AG08395 (cell line): ENCODE measurements at places on chromosomes 11 and 22.

DNA sequence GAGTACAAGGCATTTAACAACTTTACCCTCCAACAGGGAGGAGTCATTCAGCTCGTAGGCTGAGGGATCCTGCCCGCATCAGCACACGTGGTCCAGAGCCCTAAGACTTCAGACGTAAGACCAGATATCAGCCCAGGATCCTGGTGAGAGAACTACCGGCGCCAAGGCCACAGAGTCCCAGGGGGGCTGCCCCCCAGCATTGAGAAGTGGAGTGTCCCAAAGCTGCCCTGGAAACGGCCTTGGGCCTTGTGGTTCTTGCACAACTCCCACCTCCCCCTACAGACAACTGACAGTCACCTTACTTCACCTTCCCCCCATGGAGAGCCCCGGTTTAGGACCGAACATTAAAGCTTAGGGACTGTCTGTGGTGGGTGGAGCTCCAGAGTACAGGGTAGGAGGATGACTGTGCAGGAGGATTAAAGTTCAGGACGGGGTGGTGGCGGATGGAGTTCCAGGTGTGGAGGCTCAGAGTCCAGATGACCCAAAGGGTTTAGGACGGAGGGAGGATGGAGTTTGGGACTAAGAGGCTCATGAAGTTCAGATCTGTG, 1.0 kb downstream of the C11orf91 start:
- DNase-seq = no peak

DNA sequence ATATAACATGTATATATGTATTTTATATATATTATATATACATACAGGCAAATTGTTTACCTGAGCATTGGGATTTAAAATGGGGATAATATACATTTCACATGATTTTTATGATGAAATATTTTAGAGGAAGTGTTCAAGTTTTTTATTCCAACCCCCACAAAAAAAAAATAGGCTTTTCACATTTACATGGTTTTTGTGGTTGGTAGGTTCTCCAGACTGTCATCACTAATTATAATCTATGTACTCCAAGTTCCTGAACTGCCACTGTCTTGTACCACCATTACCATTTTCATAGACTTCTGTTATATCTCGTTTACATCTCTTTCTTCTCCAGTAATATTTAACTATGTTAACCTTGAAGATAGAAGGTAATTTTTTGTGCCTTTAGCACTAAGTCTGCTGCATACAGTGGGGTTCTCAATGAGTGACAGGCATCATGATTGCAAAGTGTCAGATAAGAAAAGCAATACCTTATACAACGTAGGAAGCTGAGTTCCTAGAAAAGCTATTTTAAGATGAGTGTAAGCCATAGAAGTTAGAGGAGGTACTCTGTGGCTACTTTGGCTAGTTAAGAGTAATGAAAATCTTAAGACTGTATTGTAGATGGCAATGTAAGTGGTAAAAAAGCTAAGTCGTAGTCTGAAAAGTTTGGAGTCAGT, 5.2 kb downstream of the TMEM126A start:
- DNase-seq = no peak

- DNase-seq = no peak
Observed at GRCh38 chr22:49323751-49324415, 503.8 kb downstream of the BRD1 start.

DNA sequence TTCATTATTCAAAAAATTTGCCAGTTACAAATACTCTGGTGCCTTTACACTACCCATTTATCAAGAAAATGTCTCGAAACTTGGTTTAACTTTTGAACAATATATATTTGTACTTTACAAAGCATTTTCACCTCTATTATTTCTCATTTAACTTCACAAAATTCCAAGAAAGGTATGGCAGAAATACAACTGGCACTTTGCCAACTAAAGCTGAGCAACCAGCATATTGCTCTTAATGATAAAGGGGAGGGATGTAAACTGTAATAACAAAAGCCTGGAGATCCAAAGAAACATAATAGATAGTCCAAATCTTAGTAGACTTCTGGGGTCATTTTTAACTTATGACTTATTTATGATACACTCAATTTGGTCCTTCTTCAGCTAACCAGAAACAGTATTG, 7.7 kb downstream of the PITPNB start:
- no peak for DNase-seq

DNA sequence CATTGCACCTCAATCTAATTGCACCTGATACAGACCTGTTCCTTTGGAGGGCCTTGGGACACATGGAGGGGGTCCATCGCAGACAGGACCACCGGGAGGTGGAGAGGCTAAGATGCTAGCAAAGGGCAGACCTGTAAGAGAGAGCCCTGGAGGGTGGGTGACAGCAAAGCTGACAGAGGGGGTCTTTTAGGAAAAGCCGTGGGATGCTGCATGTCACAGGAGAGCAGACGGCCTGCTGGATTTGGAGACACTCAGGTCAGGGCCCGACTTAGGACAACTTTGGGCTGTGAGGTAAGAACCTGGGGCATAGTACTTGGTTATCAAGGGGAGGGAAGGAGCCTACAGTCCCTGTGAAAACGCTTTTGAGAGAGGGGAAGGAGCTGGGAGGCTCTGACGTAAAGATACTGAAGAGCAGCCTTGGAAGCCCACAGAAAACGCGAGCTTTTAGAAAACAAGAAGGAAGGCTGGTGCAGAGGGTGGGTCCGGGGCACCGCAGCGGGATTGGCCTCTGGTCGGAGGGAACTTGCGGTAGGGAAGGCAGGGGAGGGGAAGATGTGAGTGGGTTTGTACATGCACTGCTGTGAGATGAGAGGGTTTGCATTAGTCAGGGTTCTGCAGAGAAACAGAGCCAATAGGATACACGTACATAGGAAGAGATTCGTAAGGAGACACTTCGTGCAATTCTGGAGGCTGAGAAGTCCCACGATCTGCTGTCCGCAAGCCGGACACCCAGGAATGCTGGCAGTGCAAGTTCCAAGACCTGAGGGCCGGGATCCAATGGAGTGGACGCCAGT, 868.5 kb downstream of the TBC1D22A start:
- no peak for DNase-seq

DNA sequence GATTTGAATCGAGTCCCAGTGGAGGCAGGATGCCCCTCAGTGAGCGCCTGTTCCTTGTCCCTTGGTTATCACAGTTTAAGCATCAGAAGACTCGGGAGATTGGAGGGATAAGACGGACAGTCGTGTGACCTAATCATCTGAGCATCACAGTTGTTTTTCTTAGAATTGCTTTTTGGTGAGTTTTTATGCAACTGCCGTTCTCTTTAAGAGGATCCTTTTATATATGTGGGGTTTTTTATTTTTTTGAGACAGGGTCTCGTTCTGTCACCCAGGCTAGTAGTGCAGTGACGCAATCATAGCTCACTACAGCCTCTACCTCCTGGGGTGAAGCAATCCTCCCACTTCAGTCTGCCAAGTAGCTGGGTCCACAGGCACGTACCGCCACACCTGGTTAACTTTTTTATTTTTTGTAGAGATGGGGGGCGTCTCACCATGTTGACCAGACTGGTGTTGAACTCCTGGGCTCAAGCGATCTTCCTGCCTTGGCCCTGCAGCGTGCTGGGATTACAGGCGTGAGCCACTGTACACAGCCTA, 16.5 kb downstream of the NUP50 start:
- DNase-seq = no peak

DNA sequence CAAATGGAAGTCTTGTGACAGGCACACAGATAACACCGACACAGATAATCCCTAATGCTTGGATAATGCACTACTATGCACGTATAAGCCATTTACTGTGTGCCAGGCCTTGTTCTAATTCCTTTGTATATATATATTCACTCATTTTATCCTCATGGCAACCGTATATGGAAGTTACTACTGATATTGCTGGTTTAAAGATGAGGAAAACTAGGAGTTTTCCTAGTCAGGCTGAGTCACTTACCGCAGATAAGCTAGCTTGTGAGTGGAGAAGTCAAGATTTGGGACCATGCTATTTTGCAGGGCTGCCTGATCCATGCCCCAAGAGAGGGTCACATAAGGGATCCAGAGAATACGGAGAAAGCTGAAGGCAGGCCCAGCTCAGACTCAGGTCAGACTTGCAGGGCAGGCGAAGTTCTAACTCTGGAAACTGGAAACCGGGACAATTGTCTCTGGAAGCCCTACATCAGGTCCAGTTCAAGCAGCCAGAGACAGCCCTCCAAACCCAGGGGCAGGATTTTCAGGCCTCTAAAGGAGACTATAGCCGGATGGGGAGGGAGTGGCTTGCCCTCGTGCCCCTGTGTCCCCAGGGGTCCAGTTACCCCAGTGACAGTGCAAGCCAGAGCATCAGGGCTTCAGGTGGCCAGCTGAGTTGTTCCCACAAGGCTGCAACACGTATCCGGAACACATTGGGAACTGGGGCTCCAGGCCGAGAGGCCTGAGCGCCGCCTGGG, 534.8 kb downstream of the INSC start:
- DNase-seq = no peak

GRCh38 chr22:20176421-20177085, 25.7 kb upstream of the CCDC188 start:
- no peak for DNase-seq

DNA sequence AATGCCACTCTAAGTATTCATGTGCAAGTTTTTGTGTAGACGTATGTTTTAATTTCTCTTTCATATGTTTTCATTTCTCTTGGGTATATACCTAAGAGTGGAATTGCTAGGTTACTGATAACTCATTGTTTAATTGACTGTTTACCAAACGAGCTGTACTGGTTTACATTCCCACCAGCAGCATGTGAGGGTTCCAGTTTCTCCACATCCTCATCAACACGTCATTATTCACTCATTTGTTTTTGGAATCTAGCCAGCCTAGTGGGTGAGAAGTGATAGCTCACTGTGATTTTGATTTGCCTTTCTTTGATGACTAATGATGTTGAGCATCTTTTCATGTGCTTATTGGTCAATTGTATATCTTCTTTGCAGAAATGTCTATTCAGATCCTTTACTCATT, 4.0 kb downstream of the ANKRD13D start:
- no peak for DNase-seq

DNA sequence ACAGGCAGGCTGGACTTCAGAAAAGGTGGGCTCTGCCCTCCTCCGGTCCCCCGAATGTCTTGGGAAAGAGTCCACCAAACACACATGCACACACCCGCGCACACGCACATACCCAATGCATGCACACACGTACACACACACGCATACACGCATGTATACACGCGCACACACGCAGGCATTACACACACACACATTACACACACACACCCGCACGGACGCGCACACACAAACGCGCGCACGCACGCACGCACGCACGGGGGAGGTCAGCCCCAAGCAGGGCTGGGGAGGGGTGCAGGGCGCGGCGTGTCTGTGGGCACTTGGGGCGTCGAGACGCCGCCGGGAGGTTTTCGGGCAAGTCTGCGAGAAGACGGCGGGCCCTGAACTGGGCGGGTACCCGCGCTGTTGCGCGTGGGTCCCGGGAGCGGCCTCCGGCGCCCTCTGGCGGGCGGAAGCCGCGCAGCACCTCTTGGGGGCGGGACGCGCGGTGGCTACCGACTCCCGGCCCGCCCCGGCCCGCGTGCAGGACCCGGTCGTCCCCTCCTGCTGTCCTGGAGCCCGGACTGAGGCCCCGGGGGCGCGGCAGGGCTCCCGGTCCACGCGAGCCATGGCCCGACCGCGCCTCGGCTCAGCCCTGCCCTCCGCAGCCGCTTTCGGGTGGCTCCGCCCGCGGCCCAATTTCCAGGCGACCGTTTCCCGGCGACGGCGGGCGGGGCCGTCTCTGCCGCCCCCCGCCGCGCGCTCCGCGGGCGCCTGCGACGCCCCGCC, 3.6 kb downstream of the SEPTIN5 start:
- DNase-seq = peak; percentile 93

GRCh38 chr11:114160894-114161293, 101.4 kb downstream of the ZBTB16 start:
- no peak for DNase-seq

DNA sequence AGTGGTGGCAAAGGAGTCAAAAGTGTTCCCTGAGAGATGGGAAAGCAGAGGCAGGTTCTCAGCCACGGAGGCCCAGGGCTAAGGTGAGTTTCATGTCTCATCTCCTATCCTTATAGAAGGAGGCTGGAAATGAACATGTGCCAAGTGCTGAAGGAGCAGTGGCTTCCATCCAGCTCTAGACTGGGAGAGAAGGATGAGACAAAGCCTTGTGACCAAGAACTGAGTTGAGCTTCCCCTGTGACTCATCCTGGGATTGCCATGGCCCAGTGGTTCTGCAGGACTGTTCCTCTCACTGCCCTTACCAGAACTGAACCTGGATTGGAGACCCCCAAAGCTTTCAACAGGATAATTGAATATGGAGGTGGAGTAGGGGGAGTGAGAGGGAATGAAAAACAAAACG, 16.7 kb upstream of the OR9Q1 start:
- DNase-seq = peak; percentile 23

GRCh38 chr22:44335903-44336803, 23.4 kb upstream of the SHISAL1 start:
- DNase-seq = no peak

DNA sequence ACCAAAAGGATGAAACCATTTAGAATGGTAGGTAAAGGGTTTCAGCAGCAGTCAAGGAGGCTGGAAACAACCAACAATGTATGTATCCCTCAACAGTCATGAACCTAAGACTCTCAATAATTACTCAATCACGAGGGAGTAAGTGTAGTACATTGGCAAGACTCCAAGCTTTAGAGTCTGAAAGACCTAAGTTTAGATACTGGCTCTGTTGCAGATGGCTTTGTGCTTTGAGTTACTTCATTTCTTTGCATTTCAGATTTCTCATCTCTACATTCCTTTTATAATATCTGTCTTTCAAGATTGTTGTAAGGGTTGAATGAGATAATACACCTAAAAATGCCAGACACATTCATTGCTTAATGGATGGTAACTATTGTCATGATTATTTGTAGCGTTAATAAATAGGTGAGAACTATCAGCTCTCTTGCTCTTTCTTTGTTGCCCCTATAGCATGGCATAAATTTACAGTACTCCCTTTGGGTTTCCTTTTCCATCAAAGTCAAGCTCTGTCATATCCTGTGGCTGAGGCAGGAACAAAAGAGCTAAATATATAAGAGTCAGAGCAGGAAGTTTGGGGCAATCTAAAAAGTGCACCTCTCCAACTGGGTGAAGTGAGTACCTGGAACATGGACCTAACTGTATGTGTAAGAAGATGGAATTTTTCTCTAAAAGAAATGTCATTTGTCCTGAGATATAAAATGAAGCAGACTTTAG, 228.2 kb upstream of the ZC3H12C start:
- no peak for DNase-seq

GRCh38 chr11:122085264-122085663, 30.8 kb downstream of the BLID start:
- peak; percentile 70 for DNase-seq

- DNase-seq = no peak
Observed at GRCh38 chr22:44634426-44635321, 67.3 kb upstream of the PRR5 start.

GRCh38 chr22:43535741-43536140, 123.9 kb downstream of the MPPED1 start:
- no peak for DNase-seq

DNA sequence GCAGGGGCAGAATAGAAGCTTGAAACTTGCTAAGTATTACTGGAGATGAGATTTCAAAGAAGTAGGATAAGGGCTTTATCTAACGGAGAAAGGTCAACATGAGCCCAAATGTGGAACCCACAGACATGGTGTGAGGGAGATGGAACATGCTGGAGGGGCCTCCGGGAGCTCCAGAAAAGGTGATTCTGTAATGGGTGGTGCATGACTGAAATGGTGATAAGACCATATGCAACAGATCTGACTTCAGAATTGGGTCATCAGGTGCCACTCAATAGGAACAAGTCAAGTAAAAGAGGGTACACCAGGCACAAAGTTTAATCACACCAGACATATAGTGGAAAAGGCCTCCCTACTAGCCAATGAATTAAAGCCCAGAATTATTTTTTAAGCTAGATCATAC, 7.9 kb upstream of the CEP295 start:
- DNase-seq = no peak

- no peak for DNase-seq
Observed at GRCh38 chr22:35634943-35635540, 13.2 kb upstream of the APOL6 start.
